ENCODE measurements at places on chromosomes 12 and 14.

DNA sequence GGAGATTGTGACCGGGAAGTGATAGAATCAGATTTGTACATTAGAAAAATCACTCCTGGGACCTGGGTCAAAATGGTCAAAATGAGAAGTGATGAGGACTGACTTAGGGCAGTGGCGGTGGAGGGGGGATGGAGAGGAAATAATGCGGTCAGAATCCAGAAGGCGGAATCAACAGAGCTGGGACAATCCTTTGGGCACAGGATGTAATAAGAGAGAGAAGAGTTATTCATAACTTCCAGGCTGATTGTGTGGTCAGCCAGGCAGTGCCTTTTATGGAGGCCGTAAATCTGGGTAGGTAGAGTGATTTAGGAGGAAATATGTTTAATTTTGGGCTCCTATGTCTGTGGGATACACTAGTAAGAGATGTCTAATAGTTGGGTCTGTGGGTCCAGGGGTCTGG is 21.6 kb downstream of the FBXL14 start:
- DNase-seq, result no peak

DNA sequence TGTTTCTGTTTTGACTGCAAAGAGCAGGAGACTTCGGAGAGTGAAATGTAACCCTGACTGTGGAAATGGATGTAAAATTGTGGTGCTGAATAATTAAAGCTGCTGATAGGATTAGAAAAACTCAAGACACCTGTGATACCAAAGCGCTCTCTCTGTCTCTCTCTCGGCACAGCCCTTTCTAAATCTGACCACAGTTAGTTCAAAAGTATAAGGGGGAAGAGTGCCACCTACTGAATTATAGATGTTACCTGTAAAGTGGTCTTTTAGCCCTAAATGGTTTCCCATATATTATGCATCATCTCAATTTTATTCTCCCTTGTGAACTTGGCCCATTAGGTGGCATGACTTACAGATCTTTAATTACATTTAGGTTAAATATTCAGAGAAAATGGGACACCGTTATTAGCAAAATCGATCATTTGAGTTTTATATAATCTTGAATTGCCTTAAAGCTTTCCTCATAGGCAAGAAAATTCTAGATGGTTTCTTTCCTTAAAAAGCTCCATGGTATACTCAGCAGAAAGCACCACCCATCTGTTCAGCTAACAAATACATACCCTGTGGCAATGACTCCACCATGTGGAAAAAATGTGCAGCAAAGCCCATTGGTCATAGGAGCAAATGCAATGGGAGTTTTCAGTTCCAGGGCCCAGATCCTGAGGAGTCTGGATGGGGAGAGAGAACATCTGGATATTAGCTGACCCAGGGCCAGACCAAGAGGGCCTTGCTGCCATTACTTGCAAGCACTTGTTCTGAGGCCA is 18.1 kb downstream of the RFC5 start:
- peak; percentile 63 for DNase-seq

DNA sequence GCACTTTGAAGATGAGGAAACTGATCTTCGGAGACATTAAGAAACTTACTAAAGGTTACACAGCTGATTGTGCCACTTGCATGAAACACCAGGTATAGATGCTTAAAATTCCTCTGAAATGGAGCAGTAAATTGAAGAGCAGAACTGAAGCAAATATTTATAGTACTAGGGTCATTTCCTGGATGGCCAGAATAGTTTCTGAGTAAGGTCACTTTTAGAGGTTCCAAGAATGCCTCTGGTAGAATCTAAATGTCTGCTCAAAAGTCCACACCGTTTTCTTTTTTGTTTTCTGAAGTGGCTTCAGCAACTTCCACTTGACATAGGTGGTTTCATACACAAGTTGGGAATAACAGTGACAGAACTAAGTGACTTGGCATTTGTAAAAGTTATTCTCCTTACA is 19.4 kb downstream of the TPH2 start:
- peak; percentile 11 for DNase-seq

DNA sequence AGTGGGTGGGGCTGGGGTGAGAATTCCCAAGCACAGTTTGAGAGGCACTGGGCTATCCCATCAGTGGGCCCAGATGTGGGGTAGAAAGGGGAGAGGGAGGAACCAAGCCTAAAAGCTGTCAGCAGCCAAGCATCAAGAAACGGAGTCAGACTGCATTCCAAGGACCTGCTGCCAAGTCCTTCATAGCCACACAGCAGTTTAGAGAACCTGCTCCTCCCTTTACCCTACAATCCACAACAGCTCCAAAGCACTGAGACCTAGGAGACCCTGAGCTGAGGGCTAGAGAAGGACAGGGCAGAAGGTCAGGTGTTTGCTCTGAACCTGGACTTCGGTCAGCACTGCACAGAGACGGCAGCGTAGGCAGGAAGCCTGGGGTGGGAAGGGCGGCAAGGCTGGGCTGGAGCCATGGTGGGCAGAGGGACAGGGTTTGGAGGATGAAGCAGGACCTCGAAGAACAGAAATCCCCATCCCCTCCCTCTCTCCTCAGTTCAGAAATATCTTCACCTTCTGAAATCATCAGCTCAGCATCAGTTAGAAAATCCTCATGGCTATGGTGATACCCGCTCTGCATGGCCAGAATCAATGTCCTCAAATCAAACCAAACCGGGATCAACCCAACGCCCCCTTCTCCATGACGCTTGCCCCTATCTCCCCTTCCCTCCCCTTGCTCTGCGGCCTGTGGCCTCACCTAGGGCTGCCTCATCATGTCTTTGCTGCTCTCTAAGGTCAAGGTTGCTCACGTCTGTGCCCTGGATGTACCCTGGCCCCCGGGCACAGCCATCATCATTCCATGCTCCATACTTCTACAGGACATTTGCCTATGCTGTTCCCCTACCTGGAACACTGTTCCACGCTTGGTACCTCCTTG is 12.9 kb upstream of the SERPINA4 start:
- DNase-seq, result no peak

- no peak for DNase-seq
Observed at GRCh38 chr14:99596071-99596627, 7.9 kb downstream of the CCDC85C start.

GRCh38 chr12:76746516-76746915 is 17.4 kb upstream of the ZDHHC17 start:
- no peak for DNase-seq

GRCh38 chr12:111777345-111778045 is 10.8 kb downstream of the ALDH2 start:
- DNase-seq, result no peak

- DNase-seq, result no peak
Observed at GRCh38 chr12:40473962-40474361, 218.3 kb upstream of the CNTN1 start.

DNA sequence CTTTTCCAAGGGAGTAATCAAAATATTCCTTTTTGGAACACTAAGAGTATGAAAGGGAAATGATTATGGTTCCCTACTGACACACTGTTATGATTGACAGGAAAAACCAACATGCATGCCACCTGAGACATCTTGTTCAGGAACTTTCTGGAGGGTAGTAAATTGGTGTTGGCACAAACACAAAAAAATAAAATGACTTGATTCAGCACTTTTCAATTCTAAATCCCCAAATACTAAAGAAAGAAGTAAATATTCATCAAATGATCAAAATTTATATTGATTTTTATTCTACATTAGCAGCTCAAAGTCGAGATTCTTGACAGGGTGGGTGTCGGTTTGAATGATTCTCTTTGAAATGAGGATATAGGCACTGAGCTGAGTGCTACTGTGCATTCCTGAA is 271.4 kb upstream of the NPAS3 start:
- no peak for DNase-seq

GRCh38 chr12:93468008-93468371 is 676 bp downstream of the MRPL42 start:
- no peak for DNase-seq

- peak; percentile 40 for DNase-seq
Observed at GRCh38 chr14:92914087-92914656, 8.8 kb upstream of the CHGA start.

- no peak for DNase-seq
Observed at GRCh38 chr12:47385653-47386052, 305.9 kb upstream of the AMIGO2 start.

DNA sequence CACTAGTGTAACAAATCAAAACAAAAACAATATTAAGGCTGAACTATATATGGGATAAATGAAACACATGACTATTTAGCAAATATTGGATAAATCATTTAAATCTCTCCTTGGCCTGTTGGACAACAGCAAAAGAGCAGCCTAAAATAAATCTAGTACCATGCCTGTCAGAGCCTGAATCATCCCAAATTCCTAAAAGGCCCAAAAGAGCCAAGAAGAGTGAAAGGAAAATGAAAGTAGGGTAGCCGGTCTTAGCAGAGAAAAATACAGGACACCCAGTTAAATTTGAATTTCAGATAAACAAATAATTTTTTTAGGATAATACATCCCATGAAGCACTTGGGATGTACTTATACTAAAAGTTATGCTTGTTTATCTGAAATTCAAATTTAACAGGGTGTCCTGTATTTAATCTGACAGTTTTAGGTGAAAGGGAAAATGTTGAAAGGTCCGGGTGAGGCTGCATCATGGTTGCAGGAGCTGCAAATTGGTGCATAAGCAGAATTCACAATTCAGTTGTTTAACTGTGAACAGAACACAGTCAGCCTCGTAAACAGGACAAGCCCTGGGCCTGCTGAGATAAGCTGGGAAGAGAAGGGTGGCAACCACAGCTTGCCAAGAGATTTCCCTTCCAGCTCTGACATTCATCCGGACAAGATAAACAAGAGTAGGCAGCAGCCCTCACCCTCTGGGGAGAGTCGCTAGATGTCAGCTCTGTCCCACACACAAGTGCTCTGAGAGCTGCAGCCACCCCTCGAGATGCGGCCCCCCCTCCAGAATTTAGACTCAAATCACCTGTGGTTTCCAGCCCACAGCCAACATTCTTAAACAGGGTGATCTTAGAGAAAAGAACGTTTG is 30.3 kb downstream of the DMAC2L start:
- DNase-seq, result no peak

GRCh38 chr14:32785585-32785984 is 153.1 kb upstream of the NPAS3 start:
- DNase-seq, result no peak

GRCh38 chr12:29149691-29150281 is 708 bp downstream of the FAR2 start:
- no peak for DNase-seq

- DNase-seq, result no peak
Observed at GRCh38 chr14:68261092-68261842, 441.7 kb downstream of the RAD51B start.

DNA sequence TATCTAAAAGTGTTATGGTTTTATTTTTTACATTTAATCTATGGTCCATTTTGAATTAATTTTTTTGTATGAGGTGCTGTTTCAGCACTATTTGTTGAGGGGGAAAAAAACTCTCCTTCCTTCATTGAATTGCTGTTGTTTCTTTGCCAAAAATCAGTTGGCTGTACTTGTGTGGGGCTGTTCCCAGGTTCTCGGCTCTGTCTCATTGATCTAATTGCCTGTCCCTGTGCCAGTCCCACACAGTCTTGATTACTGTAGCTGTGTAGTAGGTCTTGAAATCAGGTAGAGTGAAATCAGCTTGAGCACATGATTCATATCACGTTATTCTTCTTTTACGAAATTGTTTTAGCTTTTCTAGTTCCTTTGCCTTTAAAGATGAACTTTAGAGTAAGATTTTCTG is 109.7 kb downstream of the ADGRD1 start:
- DNase-seq, result no peak

- peak; percentile 5 for DNase-seq
Observed at GRCh38 chr14:92352158-92352985, 29.4 kb downstream of the SLC24A4 start.

GRCh38 chr14:32509632-32510187 is 180.6 kb downstream of the AKAP6 start:
- peak; percentile 6 for DNase-seq

- no peak for DNase-seq
Observed at GRCh38 chr14:102998393-102998792, 59.0 kb downstream of the CDC42BPB start.

DNA sequence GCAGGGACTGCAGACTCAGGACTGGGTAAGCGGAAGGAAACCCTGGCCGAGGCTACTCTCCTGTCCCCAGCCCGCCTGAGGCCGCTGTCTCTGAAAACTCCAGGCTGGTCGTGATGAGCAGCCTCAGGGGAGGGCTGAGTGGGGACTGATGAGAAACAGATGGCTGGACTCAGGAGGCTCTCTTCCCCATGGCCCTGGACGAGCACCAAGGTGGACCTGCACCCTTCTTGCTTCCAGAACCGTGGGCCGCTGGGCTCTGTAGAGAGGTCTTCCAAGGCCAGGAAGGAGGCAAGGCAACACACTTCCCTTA is 1.1 kb downstream of the TEX22 start:
- DNase-seq, result no peak

DNA sequence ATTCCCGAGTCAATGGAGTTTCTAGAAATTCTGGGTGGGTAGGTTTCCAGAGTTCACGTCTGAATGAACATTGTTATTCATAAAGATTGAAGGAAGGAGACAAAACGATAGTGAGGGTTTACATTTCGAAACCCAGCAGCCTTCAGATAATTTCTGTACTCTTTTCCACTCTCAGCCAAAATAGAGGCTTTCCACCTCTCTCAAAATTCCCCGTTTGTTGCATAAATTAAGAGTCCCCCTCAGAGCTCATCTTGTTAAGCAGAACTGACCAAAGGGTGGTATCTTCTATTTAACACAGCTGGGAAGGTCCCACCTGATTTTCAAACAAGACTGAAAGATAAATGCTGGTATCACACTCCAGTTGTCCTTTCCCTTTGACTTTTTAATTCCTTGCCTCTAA is 21.5 kb upstream of the YARS2 start:
- no peak for DNase-seq

GRCh38 chr12:33671676-33672075 is 232.1 kb upstream of the SYT10 start:
- DNase-seq, result no peak

GRCh38 chr12:41944216-41944615 is 200.5 kb downstream of the GXYLT1 start:
- DNase-seq, result no peak

DNA sequence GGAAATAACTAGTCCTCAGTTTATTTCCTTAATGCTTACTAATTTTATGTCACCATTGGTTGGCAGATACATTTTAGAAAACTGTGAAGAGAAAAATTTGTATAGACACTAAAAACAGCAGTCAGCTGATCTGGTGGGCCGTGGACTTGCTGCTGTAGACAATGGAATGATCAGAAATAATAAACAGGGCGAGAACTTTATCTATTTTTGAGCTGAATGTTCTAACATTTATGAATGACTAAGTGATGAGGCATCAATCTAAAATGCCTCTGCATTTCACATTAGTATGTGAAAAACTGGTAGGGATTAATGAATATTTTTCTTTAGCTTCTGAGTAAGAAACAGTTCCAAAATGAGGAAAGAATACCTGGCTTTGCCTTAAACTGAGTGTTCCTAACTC is 24.8 kb upstream of the PKP2 start:
- DNase-seq, result no peak
